ENCODE measurements at places on chromosomes 12 and 14.

DNA sequence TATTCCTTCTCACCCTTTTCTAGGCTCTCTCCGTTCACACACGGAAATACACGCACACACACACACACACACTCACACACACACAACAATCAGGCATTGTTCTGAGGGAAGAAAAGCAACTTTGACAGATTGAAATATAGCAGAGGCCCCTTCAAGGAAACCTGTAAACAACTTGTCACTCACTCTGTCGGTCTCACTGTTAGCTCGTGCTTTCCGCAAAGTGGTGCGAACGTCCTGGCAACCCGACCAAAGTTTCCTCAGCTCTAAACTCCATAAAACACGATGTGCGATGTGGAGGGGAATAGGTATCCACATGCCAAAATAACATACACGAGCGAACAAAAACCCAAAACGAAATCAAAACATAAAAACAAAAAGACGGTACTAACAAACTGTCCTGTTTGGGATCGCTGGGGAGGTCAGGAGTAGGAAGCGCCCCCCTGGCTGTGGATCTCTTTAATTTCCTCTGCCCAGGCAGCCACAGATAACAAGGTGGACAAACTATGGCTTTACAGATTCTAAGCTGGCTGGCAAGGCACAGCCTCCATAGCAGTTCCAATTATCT lies 822 bp upstream of the SOX5 start:
- no peak for DNase-seq

DNA sequence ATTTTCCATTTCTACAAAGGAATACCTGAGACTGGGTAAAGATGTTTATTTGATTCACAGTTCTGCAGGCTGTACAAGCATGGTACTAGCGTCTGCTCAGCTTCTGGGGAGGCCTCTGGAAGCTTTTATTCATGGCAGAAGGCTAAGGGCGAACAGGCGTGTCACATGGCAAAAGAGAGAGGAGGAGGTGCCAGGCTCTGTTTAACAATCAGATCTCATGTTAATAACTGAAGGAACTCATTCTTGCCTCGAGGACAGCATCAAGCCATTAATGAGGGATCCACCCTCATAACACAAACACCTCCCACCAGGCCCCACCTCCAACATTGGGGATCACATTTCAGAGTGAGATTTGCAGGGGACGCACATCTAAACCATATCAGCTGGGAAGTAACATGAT lies 36.0 kb downstream of the PRB3 start:
- no peak for DNase-seq

DNA sequence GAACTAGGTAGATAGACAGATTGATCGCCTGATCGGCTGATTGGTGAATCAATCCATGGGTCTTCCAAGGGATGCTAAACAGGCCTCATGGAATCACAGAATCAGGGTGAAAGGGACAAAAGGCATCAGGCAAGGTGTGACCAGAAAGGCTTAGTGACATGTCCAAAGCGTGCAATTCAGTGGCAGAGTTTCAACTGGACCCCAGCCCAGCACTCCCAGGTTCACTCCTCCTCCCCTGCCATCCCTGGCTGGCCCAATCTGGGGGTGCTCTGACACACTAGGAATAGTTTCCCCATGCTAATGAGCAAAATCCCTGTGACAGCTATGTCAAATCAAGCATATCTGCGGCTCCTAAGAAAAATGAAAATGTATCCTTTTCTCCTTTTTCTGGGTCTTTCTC lies 50.4 kb downstream of the NINJ2 start:
- DNase-seq: no peak

GRCh38 chr12:118035190-118036041 lies 18.9 kb downstream of the RFC5 start:
- DNase-seq: no peak

GRCh38 chr14:60482743-60483142 lies 3.1 kb downstream of the C14orf39 start:
- DNase-seq: no peak

DNA sequence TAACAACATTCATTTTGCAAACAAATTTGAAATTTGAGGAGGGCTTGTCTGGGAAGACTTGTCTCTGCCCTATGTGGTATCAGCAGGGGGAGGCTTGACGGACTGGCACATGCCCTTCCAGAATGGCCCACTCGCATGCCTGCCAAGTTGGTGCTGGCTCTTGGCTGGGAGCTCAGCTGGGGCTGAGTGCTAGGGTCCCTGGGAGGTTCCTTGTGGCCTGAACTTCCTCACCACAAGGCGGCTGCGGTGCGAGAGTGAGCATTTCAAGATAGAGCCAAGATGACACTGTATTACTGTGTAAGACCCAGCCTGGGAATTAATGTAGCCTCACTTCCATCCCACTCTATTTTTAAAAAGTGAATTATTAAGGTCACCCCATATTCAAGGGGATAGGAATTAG lies 271.6 kb upstream of the PLEKHG7 start:
- peak; percentile 17 for DNase-seq

GRCh38 chr12:119157528-119157927 lies 21.2 kb upstream of the HSPB8 start:
- no peak for DNase-seq

DNA sequence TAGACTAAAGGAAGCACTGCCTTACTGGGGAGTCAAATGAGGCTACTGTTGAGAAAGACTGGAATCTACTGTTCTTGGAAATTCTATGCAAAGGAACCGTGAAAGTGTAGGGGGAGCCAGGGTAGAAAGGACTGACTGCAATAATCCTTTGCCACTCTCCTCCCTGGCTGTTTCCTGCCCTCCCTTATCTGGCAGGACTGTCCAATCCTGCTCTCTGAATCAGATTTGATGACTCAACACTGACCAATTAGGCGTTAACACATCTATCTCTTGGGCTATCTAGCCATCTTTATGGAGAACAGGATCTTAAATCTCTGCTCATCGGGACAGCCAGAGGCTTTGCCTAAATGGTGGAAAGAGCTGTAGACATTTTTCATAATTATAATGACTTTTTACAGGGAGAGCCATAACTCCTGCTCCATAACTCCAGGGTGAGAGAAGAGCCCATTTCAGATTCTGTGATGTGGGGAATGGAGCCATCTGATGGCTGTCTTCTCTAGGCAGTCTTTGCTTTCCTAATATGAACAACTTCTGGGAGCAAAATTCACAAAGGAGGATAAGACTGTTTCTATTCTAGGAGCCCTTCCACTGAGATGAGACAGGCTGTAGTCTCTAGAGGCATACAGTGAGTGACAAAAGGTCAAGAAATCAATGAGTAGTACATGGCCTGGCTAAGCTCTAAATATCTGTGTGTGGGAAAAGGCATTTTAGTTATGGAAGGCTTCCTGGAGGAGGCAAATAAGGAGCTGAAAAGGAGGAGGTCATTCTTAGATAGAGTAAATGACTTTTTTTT lies 68.9 kb upstream of the CISTR start:
- no peak for DNase-seq

DNA sequence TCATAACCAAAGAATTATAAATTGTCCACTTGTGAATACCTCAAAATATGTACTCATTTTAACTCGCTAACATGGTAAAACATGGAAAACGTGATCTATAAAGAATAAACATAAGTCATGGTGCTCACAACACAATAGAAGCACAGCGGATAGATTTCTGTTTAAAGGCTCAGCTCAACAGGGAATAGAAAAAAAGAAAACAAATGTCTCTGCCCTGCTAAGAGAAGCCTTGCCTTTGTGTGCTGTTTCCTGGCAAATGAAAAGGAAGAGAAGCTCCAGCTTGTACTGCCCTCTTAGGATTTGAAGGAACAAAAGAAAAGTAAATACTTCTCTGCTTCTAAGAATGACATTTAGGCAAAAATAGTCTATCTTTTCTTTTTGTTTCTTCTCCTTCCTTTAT lies 121.0 kb upstream of the KRR1 start:
- no peak for DNase-seq

- DNase-seq: no peak
Observed at GRCh38 chr12:132544080-132544397, 54.1 kb downstream of the FBRSL1 start.

DNA sequence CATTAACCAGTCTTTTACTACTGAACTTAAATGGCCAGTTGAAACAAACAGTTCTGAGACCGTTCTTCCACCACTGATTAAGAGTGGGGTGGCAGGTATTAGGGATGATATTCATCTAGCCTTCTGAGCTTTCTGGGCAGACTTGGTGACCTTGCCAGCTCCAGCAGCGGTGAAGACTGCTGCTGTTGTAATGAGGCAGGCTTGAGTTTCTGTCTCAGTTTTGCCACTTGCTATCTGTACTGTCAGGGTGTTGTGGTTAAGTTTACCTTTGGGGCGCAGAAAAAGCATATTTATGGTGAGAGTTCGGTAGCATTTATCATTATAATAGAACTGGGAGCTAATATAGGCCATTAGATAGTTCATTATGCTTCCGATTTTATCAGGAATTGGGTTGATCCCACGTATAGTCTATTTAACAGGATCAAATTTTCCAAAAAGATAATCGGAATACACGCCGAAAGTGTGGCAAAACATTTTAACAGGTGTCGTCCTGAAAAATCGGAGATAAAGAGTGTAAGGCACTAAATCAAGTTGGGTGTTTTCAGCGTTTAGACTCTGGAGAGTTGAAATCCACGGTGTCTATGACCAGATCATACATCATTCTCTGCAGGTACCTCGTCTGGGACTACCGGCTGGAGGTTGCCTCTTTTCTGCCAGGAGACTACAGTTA lies 688 bp upstream of the NECAP1 start:
- peak; percentile 4 for DNase-seq

- DNase-seq: no peak
Observed at GRCh38 chr12:79367032-79367589, 323.7 kb downstream of the PAWR start.

DNA sequence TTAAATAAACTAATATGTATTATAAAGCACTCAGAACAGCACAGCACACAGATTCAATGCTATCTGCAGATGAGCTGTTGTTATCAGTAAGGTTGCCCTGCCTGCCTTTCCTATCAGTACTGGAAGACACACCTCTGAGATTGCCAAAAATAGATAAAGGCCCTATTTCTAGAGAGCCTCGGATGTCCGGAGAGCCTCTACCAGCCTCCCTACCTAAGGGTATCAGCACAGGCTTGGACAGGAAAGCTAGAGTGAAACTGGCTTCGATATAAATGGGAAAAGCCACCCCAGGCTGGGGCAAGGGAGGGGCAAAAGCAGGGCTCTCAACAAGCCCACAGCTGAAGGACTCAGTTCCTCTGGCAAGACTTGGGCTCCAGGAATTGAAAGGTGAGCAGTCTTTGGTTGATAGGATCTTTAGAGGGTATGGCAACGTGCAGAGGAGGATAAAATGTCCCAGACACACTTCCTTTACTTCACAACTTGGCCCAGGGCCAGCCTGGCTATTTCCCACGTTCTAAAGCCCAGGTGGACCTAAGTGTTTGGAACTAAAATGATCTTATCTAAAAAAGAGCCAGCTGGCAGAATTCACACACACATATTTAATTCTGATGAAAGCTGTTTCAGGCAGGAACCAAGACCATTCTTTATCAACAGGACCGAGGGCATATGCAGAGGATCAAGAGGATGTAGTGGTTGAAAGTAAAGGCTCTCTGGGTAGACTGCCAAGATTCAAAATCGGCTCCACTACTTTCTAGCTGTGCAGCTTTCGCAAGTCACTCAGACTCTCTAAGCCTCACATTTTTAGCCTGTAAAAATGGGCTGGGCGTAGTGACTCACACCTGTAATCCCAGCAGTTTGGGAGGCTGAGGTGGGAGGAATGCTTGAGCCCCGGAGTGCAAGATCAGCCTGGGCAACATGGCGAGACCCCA lies 37.8 kb upstream of the ITPR2 start:
- DNase-seq: no peak

DNA sequence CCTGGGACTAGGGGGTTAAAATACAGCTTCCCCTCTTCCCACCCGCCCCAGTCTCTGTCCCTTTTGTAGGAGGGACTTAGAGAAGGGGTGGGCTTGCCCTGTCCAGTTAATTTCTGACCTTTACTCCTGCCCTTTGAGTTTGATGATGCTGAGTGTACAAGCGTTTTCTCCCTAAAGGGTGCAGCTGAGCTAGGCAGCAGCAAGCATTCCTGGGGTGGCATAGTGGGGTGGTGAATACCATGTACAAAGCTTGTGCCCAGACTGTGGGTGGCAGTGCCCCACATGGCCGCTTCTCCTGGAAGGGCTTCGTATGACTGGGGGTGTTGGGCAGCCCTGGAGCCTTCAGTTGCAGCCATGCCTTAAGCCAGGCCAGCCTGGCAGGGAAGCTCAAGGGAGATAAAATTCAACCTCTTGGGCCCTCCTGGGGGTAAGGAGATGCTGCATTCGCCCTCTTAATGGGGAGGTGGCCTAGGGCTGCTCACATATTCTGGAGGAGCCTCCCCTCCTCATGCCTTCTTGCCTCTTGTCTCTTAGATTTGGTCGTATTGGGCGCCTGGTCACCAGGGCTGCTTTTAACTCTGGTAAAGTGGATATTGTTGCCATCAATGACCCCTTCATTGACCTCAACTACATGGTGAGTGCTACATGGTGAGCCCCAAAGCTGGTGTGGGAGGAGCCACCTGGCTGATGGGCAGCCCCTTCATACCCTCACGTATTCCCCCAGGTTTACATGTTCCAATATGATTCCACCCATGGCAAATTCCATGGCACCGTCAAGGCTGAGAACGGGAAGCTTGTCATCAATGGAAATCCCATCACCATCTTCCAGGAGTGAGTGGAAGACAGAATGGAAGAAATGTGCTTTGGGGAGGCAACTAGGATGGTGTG lies 1.9 kb downstream of the GAPDH start:
- no peak for DNase-seq

DNA sequence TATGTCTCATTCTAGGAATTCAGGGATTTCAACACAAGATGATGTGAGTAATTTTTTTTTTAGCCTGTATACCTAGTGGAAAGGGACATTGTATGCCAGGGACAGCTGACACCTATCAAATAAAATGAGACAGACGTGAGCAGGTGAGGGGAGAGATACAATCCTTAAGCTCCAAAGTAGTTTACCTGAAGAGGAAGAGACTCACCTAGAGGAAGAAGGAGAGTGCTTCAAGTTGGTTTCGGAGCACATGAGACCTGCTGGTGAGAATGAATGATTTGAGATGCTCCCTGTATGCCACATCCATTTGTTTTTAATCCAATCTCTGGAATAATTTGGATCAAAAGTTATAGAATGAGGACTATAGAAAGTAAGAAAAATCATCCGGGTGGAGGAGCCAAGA lies 915.4 kb upstream of the FBXO33 start:
- no peak for DNase-seq

DNA sequence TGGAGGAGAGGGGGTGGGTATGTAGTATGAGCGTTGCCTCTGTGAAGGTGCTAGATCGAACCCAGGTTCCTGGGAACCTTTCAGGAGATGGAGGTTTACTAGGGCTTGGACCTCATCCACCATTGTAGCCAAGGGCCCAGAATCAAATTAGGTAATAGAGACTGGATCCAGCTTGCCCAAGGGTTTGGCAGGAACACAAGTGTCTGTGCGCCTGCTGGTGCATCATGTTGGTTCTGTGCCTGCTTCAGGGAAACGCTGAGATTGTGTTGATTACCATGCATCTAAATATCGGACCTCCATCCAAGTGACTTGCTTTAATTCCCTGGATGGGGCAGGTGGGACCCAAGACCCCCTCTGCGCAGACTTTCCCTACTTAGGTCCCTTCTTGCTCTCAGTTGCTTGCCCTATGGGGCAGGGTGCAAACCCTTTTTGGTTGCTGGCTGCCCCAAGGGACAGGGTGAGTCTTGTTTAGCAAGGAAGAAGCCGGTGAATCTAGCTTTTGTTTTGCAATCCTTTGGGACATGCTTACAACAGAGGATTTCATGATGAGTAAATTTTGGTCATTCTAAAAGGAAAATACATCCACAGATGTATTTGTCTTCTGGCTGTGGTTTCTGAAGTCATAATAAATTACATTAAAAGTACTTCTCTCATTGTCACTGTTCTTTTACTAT lies 189.8 kb upstream of the PRICKLE1 start:
- no peak for DNase-seq

All from stimulated activated CD8-positive, alpha-beta memory T cell treated with anti-CD3 and anti-CD28 coated beads, Interleukin-7, amount 100 ng/mL, for 4 hours (primary cell).